ENCODE measurements at places on chromosomes 6 and 20.
A peak's percentile ranks its signal among the peaks of the same experiment; 100 is the strongest.

DNA sequence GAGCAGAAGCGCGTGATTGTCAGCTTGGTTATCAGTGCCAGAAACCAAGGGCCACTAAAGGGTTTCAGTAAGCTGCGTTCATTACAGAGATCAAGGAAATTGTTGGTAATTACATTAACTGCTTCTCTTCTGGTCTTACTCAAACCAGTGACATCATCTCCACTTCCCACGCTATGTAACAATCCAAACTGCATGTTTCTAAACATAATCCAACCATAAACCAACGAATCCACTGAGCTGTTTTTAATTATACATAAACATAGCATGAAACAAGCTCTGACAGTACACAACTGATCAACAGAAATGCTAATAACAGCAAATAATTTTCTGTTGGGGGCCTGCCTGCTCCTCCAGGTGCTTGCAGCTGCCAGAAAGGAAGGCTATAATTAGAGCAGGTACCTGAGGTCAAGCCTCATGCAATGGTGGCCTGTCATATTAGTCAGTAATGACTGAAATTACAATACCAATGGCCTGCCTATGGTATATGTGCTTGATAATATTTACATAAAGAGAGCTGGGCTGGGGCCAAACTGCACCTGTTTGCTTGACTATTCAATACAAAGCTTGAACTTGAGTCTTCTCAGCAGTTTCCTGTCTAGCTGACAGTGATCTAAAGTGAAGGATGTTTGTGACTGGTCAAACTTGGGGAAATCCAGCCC is 40.1 kb downstream of the ILRUN start:
- no peak for DNase-seq

GRCh38 chr20:19448632-19449031 is 236.2 kb downstream of the SLC24A3 start:
- DNase-seq = no peak

DNA sequence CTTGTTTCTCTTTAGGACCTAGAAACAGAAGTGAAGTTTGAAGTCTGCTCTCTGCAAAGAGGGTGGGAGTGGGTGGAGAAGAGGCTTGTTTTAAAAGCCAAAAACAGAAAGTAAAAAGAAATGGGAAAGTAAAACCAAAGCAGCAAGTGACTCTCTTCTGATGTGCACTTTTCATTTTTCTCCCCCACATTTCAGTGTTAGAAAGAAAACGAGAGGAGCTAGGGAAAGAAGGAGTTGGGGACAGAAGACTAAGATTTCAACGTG is 1.3 kb downstream of the C6orf141 start:
- peak; percentile 43 for DNase-seq

DNA sequence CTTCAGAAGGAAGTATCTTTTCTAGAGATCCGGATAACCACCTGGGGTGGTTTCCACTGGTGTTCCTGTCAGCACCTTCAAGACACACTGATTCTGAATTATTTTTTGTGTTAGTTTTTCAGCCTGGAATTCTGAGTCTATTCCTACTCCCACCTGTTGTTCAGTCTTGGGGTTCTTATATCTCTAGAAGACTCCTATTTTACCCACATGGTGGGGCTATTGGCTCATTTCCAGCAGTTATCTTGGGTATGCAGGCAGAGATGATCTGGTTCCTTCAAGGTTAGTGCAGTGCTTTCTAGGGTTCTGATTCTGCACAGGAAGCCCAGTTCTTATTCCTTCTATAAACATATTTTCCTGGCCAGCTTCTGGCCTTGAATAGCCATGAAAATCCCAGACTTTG is 175.6 kb upstream of the PDE7B start:
- peak; percentile 74 for DNase-seq

GRCh38 chr6:13131935-13132661 is 196.2 kb downstream of the TBC1D7 start:
- no peak for DNase-seq

DNA sequence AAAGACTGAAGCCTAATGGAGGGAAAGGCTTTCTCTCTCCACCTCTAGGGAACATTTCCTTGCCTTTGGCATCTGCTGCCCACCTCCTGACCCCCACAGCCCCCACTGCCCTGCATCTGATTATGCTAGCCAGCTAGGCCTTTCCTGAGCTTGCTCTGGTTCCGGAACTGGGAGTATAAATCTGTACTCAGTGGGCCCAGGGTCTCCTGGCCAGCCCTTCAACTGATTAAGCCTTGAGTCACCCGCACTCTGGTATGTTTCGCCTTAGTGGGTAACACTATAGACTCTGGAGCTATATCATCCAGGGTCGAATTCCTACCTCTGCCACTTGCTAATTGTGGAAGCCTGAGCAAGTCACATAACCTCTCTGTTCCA is 45.6 kb upstream of the RIPOR2 start:
- DNase-seq = no peak

- DNase-seq = no peak
These were observed 624 bp downstream of the RBBP8NL start for GRCh38 chr20:62426699-62427131.

DNA sequence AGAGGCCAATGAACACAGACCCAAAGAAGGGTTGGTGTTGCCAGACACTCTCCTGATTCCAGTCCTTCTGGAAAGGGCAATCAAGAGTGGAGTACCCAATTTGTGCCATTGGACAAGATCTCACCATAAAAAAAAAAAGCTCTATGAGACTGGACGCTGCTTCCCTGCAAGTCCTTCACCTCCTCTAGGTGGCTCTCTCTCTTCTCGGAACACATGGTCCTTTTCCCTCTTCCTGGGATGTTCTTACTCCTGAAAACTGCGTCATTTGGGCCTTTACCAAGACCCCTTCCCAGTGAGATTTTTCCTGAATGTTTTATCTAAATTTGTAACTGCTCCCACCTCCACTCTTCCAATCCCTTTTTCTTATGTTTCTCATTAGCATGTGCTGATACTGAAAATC is 280.8 kb downstream of the FOXA2 start:
- DNase-seq = no peak

DNA sequence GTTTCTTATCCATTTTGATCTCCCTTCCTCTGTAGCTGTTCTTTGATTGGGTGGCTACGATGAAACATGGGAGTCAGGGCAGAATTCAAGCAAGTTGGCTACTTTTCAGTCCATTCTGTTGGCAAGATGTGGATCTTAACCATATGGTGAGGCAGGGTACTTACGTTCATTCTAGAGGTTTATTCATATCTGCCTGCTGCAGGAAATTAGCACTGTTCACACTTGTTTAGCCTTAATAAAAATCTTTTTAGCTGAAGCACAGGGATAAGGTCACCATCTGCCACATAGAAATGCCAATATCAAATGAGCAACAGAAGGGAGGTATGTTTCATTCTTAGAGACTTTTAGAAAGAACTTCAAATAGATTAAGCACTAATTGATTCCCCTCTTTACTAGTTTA is 83.9 kb downstream of the GRIK2 start:
- DNase-seq = no peak

- no peak for DNase-seq
These were observed 8.2 kb upstream of the MDFI start for GRCh38 chr6:41630069-41630468.

GRCh38 chr6:89313006-89313405 is 2.1 kb downstream of the GABRR2 start:
- DNase-seq = no peak
